ENCODE measurements at places on chromosomes 16 and 17.

DNA sequence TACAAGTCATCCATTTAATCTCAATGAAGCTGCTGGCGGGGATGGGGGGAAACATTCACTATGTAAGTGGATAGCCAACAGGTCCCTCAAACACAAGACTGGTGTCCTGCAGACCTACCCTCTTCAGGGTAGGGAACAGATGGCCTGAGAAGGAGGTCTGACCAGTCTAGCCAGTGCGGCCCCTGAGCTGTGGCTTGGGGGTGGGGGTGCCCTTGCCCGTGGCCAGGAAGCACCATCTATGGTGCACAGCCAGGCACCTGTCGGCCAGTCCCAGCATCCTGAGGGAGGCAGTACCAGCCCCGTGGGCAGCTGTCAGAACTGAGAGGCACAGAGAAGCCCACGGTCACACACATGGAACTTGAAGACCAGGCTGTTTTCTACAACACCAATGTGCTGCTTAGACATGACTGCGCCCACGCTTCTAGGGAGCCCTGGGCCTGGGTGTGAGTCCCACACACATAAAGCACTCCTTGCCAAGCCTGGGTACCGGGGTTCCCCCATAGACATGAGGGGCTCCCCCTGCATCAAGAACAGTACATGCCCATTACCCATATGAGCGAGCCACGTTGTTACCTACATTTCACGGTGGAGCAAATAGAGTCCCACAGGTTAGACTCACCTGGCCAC is 40.9 kb downstream of the RMI2 start:
- DNase-seq, result no peak

DNA sequence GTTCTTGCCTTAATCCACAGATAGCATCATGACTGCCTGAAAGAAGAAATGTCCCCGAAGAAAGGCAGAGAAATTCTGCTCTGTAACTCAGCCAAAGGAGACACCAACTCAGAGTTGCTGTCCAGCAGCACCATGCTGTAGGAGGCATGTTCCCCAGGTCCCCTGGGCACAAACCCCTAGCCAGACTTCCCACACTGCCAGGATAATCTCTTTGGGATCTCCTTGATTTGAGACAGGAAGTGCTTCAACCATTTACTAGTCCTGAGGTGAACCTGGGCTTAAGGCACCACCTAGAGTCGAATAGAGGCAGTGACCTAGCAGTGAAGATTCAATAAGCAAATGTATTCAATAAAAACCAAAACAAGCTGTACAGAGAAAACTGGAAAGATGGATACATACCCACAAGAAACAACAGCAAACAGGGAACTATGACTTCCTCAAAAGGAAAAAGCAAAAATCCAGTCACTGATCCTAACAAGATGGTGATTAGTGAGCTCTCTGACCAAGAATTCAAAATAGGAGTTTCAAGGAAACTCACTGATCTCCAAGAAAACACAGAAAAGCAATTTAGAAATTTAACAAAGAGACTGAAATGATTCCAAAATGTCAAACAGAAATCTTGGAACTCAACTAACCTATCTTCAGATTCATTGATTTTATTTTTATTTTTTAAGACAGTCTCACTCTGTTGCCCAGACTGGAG is 5.7 kb downstream of the OR4D2 start:
- DNase-seq, result no peak

GRCh38 chr16:74192281-74192797 is 104.3 kb upstream of the PSMD7 start:
- DNase-seq, result no peak

- no peak for DNase-seq
These were observed 22.1 kb downstream of the CIBAR2 start for GRCh38 chr16:85090181-85090580.

DNA sequence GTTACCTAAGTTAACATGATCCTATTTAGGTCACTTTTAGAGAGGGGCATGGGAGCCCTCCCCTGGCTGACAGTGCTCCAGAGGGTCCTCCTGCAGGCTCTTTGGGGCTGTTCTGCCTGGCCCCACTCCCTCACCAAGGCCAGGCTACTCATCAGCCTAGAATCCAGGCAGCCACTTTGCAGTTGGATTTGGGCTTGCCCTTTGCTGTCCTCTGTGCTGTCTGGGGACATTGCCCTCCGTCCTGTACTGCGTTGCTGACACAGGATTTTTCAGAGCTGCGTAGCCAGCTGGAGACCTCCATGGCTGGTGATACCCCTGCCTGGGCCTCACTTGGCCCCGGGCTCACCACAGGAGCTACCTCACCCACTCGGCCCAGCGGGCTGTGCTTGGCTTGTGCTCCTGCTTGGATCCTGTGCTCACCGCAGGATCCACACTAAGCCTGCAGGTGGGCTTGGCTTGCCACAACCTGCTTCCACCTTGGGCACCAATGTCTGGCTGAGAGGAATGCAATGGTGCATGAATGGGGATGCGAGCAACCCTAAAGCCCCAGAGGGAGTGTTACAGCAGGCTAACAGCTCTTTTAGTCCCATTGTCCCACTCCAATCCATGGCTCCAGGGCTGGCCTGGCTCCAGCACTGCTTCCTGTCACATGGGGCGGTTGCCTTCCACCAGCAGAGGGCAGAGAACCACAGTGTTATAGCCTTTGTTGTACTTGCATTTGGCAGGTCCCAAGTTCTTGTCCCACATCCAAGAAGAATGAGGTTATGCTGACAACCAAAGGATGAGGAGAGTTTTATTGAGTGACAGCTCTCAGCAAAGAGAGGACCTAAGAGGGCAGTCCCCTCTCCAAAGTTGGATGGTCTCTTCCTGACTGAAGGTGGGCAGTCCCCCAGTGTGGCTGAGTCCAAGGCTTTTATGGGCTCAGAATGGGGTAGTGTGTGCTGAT is 21.5 kb downstream of the CCL4 start:
- no peak for DNase-seq

All from ascending aorta (tissue), 2 donors.